ENCODE measurements at places on chromosomes 2 and 18.

DNA sequence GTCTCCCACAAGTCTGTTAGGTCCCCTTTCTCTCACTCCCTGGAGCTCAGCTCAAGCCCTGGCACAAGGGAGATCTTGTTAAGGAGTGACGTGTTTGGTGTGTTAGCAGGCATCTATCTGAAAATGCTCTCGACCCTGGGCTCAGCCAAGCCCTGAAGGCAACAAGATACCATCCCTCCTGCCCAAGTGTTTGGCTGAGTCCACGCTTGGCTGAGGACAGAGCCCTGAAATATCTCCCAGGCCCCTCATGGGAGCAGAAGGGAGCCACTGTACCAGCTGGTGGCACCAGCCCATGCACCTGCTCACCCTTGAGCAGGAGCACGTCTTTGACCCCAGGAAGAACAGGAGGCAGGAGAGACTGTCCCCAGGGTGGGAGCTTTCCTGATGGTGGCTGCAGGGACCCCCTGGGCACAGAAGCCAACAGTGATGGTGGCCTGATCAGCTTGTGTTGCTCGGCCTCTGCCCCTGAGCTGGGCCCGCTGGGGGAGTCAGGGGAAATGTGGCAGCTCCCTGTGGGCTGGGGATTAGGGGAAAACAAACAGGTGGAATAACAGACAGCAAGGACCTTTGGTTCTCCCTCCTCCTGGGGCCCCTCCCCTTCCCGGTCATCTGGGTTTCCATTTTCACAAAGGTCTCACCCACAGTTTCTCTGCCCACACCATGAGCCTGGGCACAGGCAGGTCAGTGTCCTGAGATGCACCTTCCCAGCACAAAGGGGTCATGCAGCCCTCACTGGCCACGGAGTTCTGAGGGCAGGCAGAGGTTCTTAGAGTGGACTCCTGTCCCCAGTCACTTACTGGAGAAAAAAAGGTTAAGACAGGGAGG lies 91.6 kb downstream of the RHOB start:
- no peak for DNase-seq

DNA sequence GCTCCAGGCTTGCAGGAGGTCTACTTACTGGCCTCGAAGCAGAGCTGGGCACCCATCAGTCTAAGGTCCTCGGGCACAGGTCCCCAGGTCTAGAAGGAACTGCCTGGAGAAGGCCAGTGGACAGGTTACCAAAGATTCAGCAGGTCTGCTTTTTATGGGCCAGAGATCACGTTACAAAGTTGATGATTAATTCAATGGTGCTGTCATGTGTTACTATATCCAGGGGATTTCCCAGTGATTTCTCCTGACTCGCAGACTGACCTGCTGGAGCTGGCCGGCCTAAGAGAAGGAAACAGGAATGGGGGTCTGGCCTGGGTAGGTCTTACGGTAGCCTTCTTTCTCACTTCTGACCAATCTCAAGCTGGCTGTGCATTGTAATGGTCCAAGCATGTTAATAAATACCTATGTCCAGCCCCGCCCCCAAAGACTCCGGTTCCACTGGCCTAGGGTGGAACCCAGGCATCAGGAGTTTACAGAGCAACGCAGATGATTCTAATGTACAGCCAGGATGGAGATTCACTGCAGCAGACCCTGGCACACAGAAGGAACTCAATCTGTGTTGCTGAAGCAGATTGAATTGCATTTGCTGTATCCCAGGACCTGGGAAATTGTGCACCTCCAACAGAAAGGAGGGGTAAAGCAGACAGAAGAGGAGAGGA lies at the start of gene NEURL3:
Gene NEURL3, minus strand, starts transcription at position 127 of the 659 bp plus-strand sequence. Its CDS starts 71 bp downstream, at position 56.
- DNase-seq = no peak

- DNase-seq = no peak
These were observed 24.6 kb upstream of the MAT2A start for GRCh38 chr2:85514323-85514722.

DNA sequence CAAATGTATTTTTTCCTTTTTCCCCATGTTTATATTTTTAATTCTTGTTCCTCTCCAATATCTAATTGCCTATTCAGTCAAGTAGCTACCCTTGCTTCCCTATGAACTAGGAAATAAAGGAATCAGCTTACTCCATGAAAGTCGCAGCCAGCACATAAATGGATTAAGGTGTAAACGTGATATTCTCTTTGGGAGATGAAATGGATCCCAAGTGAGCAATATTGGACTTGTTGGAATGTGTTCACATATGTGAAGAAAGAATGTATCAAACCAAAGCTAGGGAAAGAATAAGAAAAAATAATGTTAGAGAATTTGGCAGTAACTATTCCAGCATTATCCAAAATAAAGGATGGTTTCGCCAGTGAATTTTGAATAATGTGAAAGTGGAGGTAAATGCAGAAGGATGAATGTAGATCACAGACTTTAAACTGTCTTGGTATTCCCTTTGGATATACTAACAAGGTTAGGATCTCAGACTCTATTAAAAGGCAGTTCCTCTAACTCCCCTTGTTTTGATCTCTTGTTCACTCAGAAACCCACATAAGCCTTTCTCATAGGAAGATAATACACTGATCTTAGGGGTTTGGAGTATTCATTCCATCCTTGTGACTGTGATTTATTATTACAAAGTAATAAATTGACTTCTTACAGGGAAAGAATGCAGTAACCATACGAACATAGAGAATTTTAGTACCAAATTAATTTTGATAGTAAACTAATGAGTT lies 208.1 kb downstream of the BABAM2 start:
- no peak for DNase-seq

DNA sequence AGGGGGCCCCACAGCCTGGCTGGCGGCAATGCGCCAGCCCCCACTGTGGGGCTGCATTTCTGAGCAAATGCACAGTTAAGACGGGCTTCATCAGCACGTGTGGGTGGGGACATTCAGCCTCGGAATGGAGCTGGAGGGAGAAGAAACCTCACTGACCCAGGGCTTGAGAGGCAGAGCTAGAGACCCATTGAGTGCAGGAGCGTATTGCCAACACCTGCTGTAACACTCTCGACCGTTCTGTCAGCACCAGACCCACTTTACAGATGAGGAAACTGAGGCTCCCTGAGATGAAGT lies 200.9 kb upstream of the RAB6C start:
- DNase-seq = no peak

DNA sequence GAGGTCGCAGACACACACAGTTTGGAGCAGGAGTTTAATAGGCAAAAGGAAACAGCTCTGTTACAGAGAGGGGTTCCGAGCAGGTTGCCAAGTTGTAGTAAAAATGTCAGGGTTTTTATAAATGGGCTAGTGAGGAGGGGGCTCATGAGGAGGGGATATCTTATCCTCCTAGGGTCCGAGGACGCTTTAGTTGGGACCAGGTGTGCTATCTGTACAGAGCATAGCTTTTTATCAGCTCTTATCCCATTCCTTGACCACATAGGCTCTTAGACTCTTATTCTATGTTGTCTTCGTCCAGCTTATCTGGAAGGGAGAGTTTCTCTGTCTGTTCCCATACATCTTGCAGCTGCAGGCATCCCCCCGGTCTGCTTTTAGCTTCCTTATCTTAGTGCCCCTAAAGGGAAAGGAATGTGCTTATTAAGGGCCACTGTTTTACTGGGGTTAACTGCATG lies 44.7 kb downstream of the PDK1 start:
- DNase-seq = no peak

DNA sequence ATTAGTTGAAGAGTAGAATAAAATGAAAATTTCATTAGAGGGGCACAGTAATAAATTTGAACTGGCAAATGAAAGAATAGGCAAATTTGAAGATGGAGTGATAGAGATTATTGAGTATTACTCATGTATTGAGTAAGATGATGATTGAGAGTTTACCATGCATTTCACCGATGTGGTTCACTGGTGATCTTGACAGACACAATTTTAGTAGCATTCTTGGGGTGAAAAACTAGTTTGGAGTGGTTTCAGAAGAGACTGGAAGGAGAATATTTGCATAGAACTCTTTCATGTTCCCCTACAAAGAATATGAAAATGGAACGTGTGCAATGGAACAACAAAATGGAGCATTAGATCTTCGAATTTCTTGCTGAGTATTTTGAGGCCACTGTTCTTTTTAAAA lies 121.4 kb downstream of the ASXL3 start:
- no peak for DNase-seq

GRCh38 chr2:226087505-226088365 lies 688.2 kb downstream of the NYAP2 start:
- no peak for DNase-seq

GRCh38 chr2:190867212-190867611 lies 13.4 kb upstream of the GLS start:
- DNase-seq = no peak

- peak; percentile 42 for DNase-seq
These were observed 884 bp downstream of the HES6 start for GRCh38 chr2:238238766-238239542.

GRCh38 chr2:11309706-11310105 lies 34.7 kb downstream of the ROCK2 start:
- no peak for DNase-seq

DNA sequence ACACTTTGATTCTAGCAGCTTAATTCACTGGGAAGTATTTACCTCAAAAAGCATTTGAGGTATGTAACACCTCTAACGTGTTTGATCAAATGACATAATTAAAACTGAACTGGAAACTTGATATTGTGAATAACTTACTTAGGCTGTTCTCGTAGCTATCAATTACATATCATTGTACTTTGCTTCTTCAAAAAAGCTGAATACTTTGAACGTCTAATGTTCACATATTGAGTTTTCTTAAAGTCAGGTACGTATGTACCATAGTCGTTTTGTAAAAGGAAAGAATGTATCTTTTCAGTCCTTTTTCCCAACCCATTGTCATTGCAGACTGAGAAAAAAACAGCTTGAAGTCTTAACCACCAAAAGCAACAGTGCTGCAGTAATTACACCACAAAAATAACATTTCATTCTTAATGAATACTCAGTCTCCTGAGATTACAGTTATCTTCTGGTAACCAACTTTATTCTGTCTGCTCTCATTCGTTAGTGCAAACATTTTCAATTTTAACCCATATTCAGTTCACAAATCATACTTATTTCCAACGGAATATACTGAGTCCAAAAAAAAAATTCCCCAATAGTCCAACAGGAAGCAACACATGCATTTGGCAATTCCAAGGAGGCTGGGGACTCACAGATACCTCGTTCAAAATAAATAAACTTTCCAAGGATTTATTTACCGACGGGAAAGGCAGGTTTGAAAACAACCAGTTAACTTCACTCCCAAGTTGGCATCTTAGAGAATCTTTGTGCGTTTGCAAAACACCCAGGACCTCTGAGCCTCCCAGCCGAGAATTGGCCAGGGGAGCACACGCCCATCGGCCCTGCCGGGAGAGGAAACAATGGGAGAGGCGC lies 1.1 kb downstream of the CHN1 start:
- DNase-seq = no peak

All from effector CD4-positive, alpha-beta T cell (primary cell).